ENCODE measurements at places on chromosomes 12 and 14.
A peak's percentile ranks its signal among the peaks of the same experiment; 100 is the strongest.

- DNase-seq: no peak
Measured at GRCh38 chr14:77574446-77575115, 41.9 kb downstream of the SPTLC2 start.

DNA sequence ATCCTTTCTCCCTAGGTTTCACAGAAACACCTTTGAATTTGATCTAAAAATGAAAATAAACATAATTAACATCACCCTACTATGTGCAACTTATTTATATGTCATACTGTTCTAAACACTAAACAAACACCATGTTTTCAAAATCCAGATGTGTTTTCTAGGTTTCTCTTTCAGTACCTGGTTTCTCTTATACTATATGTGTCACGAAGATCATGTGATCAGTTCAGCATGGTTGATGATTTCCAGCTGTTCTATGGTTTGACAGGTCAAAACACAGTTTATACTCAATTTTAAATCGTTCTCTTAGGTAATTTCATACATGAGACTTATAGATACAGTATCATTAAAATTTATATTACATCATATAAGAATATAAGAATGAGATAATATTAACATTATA lies 373.1 kb downstream of the SOX5 start:
- DNase-seq: no peak

- DNase-seq: no peak
Measured at GRCh38 chr12:19712041-19712440, 272.7 kb downstream of the AEBP2 start.

GRCh38 chr14:52012635-52013034 lies 23.3 kb downstream of the RTRAF start:
- DNase-seq: no peak

DNA sequence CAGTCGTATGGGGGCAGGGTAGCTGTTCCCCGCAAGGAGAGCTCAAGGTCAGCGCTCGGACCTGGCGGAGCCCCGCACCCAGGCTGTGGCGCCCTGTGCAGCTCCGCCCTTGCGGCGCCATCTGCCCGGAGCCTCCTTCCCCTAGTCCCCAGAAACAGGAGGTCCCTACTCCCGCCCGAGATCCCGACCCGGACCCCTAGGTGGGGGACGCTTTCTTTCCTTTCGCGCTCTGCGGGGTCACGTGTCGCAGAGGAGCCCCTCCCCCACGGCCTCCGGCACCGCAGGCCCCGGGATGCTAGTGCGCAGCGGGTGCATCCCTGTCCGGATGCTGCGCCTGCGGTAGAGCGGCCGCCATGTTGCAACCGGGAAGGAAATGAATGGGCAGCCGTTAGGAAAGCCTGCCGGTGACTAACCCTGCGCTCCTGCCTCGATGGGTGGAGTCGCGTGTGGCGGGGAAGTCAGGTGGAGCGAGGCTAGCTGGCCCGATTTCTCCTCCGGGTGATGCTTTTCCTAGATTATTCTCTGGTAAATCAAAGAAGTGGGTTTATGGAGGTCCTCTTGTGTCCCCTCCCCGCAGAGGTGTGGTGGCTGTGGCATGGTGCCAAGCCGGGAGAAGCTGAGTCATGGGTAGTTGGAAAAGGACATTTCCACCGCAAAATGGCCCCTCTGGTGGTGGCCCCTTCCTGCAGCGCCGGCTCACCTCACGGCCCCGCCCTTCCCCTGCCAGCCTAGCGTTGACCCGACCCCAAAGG lies 804 bp downstream of the GAPDH start:
- DNase-seq: peak; percentile 70

DNA sequence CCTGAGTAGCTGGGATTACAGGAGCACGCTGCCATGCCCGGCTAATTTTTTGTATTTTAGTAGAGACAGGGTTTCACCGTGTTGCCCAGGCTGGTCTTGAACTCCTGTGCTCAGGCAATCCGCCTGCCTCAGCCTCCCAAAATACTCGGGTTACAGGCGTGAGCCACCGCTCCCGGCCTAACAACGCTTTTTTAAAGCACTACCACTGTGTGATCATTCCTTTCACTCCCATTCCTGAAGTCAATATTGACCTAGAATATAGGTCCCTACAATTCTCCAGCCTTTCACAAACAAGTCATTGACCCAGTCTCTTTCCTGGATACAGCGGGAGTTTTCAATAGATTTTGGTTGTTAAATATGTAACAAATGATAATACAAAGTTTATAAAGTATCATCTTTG lies 62.8 kb downstream of the KIF21A start:
- DNase-seq: no peak

DNA sequence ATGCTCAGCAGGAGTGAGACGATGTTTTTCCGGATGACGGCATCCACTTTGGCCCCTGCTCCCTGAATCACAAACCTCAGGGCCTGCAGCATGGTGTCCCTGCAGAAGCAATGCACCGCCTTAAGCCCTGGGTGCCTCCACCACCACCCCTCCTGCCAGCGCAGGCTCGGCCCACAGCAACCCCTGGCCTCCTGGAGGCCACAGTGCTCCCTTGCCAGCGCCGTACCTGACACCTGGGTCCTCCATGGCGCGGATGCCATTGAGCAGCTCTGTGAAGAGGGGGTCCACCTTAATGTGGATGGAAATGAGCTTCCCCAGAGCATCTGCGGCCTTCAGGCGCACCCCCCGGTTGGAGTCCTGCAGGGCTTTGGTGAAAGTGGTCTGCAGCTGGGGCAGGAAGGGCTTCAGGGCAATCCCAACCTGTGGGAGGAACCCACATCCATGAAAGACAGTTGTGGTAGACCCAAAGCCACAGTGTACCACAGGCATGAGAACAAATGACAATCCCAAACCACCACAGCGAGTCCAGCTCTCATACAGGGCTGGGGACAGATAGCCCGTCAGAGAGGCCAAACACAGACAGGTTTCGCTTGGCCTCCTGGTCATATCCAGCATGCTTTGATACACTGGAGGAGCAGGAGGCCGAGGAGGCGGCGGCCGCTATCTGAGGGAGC lies 17.9 kb upstream of the RAB35 start:
- DNase-seq: no peak

DNA sequence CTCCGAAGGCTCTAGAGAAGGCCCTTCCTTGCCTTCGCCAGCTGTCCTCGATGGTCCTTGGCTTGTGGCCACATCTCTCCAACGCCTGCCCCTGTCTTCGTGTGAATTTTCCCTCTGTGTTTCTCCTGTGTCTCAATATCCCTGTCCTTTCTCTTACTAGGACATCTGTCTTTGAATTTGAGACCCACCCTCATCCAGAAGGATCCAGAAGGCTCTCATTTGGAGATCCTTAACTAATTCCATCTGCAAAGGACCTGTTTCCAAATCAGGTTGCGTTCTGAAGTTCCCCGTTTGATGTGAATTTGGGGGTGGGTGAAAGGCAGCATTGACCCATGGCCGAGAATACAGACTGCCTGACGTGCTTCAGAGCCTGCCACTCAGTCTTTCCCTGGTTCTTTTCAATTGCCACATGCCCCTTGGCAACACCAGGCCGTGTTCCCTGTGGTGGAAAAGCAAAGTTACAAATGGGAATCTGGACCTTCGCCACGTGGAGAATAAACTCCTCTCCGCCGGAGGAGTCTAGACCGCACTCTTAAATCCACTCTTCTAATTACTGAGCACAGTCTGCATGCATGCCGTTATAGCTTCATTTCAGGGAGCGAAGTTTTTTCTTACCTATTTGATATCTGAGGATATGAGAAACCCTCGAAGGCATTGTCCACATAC lies 158.8 kb downstream of the TMEM132C start:
- DNase-seq: no peak
